Cerebellum (tissue), 4 donors: ENCODE measurements at places on chromosomes 7 and 10.

DNA sequence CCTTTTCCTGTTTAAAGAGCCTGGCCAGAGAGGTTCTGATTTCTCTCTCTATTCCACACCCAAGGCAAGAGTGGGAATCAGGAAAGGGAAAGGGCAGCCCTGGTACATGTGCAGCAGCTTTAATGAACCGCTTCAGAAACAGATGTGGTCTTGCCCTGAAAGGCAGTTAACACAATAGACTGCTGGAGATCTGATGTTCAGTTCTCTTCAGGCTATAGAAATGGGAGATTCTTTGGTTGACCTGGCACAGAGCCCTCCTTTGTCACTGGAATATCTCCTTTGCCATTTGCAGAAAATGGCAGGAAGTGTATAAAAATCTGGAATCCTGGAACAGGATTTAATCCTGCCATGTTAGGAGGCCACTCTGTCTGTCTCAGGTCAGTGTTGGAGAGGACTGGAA lies 36.3 kb upstream of the EXOC6 start:
- no peak for DNase-seq

- no peak for DNase-seq
Observed at GRCh38 chr10:126181626-126182025, 206.7 kb downstream of the ADAM12 start.

- DNase-seq = no peak
Observed at GRCh38 chr10:124207391-124207790, 114.0 kb upstream of the CHST15 start.

- no peak for DNase-seq
Observed at GRCh38 chr10:47238331-47239095, 61.5 kb upstream of the GDF10 start.

- no peak for DNase-seq
Observed at GRCh38 chr7:115477193-115477651, 553.3 kb downstream of the TFEC start.

DNA sequence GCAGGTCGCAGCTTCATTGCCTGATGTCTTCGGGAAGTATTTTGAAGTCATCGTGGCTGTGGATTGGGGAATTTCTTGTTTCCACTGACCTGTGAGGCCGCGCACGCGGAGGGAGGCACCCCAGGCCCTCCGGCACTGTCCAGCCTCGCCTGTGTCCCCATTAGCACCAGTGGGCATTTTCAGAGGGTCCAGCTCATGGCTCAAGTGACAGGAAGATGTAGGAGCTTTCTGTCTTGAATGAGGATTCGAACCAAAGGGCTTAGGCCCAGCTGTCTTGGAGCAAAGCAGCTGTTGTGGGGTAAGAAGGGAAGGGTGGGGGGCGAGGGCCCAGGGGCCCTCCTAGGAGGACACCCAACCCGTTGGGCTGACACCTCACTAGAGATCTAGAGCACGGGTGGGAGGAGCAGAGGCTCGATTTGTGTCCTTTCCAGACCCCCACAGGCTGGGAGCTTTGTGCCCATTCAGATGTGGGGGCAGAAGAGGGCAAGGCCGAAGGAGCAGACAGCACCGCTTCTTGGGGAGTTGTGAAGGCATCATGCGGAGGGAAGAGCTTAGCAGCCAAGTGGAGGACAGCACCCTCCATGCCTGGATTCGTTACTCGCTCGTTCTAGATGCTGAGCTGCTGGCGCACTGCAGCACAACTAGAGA lies 914 bp downstream of the ZNF37A start:
- DNase-seq = no peak

GRCh38 chr10:123576706-123577105 lies 89.4 kb upstream of the GPR26 start:
- DNase-seq = no peak

DNA sequence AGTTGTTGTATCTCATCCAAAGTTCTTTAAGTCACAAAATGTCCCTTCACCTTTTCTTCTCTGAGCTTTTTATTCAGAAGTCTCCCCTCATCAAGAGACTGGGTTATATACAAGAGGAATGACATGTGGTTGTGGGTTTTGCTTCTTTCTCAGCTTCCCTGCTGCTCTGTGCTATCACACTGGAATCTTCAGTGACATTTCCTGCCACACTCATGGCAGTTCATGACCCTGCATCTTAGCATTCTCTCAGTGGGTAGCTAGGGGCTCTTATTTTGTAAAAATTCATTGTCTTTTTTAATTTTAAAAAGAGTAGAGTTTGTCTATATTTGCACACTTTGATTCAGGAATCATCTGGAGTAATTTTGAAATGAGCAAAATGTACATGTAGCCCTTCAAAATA lies 236.9 kb upstream of the TMEM229A start:
- DNase-seq = no peak

DNA sequence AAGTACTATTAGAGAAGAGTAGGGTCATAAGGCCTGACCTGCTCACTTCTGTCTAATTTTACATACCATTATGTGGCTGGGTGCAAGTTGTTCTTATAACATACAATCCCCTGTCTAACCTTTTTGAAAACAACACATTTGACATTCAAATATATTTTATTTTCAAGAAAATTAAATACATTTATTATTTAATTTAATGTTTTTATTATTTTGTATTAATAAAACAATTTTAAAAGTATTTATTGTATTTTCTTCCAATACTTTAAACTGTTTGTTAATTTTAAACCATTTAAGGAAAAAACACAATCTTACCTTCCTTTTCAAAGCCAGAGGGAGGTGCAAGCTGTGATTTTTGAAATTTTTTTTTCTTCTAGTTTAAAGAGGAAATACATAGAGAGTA lies 232.8 kb downstream of the KCND2 start:
- DNase-seq = no peak

DNA sequence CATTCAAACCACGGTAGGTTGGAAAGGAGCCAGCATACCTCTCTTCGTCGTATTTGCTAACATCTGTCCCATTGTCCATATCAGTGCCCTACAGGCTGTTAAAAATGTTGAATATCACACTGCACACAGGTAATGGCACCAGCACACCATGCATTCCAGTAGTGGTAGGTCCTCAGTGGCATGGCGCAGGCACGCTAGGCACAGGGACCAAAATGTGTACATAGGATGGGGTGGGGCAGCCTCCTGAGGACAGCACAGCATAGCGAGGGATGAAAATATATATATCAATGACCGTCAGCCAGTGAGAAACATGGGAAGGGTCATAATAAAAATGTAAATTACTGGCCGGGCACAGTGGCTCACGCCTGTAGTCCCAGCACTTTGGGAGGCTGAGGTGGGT lies 99.9 kb upstream of the CTBP2 start:
- no peak for DNase-seq

DNA sequence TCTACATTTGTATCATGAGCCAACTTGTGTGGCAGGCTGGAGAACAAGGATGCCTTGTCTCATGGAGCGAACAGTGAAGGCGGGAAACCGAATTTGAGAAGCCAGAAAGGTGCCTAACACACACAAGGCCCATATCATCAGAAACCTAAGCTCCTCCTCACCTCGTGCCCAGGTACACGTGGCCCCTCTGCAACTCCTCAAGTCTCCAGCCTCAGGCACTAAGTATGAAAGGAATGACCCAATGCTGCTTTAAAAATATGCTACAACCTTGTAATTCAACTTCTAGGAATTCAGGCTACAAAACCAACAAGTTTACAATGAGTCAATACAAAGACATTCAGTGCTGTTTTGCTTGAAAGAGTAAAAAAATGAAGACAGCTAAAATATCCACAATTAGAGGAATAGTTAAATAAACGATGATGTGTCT lies 95.7 kb downstream of the CDK6 start:
- DNase-seq = no peak

DNA sequence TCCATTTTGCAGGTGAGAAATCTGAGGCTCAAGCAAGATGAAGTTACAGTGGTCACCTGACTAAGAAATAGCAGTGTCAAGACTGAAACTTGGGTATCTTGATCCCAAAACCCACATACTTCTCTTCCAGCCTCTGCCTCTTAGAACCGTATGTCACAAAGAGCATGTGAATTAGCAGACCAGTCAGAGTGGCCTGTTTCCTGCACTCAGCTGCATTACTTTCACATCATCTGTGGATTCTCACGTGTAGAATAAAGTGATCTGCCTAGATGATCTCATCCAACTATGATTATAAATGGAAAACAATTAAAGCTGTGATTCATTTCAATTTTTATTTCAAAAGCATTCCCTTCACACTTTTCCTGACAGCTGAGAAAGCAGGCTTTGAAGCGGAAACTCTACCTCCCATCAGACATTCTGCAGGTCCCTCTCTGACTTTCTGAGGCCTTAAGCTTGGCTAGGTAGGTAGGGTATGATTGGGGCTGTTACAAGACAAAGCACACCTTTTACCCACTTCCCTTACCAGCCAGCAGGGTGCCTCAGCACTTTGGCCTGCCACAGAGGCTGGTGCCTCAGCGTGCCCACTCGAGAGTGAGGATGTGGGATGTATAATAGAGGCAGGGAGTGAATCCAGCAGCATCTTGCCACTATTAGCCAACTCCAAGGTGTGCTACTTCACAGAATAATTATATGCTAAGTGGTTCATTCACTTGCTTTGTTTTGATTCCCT lies 70.2 kb upstream of the PDE1C start:
- no peak for DNase-seq

- peak; percentile 53 for DNase-seq
Observed at GRCh38 chr7:82443036-82443546, 486 bp downstream of the CACNA2D1 start.
